ENCODE measurements at places on chromosomes 16 and 17. TPM values are rescaled to one million over a fixed set of nuclear protein-coding genes. Genes with fewer than 3 reads are reported as not detected.

The SLC52A1 gene
- total RNA-seq = 0.15 TPM

The ICAM2 gene
- 19.9 TPM for total RNA-seq

The SPN gene
- 0.72 TPM for total RNA-seq

- H3K4me1 ChIP-seq = no peaks in the 10 kb centered on the region
- no peak for DNase-seq
- no peak overlapping the region for H3K4me3 ChIP-seq
- no peak overlapping the region for H3K27ac ChIP-seq
- no peaks in the 10 kb centered on the region for H3K36me3 ChIP-seq
Observed at GRCh38 chr17:28151001-28151400, 108.5 kb downstream of the NLK start.

DNA sequence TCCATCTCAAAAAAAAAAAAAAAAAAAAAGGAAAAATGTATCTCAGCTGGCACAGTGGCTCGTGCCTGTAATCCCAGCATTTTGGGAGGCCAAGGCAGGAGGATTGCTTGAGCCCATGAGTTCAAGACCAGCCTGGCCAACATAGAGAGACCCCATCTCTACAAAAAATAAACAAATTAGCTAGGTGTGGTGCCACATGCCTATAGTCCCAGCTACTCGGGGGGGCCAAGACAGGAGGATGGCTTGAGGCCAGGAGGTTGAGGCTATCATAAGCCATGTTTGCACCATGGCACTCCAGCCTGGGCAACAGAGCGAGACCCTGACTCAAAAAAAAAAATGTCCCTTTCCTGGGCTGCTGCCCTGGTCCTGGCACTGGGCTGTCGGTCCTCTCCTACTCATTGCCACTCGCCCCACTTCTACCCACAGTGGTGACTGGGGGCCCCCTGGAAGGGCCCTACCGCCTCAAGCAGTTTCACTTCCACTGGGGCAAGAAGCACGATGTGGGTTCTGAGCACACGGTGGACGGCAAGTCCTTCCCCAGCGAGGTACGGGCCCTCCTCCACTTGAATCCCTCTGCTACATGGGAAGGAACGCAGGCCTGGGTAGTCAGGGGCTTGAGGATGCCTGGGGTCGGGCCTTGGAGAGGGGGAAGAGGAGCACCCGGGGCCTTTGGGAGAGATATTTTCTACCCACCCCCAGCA is 6.1 kb downstream of the CA7 start:
- no peaks in the 10 kb centered on the region for H3K36me3 ChIP-seq
- H3K27me3 ChIP-seq = no peaks in the 10 kb centered on the region
- no peak overlapping the region for H3K4me3 ChIP-seq
- no peak overlapping the region for H3K27ac ChIP-seq
- no peak for DNase-seq

DNA sequence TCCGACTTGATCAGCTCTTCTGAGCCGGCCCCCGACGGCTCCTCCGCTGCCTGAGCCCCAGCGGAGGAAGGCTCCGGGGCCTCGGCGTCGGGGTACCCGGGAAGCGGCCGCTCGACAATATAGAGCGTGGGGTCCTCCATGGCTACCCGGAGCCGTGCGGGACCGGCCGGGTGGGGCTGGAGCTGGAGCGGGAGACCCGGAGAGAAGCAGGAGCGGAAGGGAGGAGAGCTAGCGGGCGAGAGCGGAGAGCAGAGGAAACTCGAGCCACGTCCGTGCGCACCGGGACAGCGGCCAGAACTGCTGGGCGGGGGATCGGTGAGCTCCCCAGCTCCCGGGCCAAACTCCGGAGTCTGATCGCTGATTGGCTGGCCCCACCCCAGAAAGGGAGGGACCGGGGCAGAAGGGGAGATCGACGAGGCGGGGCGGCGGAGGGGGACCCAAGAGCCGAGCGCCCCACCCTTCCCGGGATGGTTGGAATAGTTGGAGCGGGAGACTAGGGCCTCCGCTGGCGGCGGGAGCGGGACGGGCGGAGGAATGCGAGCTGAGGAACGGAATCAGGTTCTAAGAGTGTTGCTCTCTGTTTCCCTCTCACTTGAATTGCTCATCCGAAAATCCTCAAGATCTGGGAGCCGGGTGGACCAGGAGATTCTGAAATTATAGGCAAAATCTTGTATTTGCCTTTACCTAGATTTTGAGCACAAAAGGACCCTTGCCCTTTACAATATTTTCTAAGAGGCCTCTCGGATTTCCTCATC is at the start of gene CAVIN1:
TSS of gene CAVIN1 (minus strand) at position 299 of the 755 bp plus-strand sequence. CDS start at position 140, 159 bp downstream.
- peak; percentile 100 for DNase-seq
- no peaks in the 10 kb centered on the region for H3K36me3 ChIP-seq
- H3K27me3 ChIP-seq = no peaks in the 10 kb centered on the region
- H3K27ac ChIP-seq = peak within 1 kb of the TSS; percentile 78
- H3K4me3 ChIP-seq = peak within 1 kb of the TSS; percentile 96
- peaks cover 5% of the 10 kb centered on the region for H3K4me1 ChIP-seq

DNA sequence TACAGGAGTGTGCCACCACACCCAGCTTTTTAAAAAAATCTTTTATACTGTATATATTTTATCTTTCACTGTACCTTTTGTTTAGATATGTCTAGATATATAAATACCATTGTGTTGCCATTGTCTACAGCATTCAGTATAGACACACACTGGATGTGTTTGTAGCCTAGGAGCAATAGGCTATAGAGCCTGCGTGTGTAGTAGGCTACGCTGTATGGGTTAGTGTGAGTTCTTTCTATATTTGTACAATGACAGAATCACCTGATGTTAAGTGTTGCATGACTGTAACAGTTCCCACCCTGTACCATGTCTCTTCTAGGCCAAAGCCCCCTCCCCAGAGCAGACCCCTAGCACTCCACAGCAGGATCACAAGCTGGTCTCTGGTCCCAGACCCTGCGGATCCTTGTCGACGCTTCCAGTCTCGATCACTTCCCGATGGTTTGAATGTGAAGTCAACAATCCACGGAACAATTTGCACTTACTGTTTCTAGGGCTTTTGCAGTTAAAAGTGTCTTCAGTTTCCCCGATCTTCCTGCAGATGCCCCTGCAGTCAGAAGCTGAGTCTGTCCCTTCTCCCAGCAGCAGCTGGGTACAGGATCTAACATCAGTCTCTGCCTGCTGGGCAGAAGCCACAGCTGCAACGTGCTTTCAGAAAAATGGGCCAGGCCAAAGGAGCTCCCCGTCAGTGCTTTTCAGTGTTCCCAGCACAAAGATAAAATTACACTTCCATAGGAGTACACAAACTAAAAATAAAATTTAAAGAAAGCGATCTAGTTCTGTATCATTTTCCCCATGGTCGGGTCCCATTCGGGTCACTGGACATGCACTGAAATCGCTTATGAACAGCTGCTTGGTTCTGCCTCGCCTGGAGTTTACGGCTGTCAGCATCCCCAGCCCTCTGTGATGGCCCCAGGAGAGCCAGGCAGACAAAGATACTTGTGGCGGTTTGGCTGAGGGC is 35.4 kb downstream of the ADAM11 start:
- H3K36me3 ChIP-seq = no peaks in the 10 kb centered on the region
- H3K4me1 ChIP-seq = no peaks in the 10 kb centered on the region
- H3K27me3 ChIP-seq = no peaks in the 10 kb centered on the region
- no peak for DNase-seq

- DNase-seq = no peak
- H3K27ac ChIP-seq = no peak overlapping the region
- no peak overlapping the region for H3K4me3 ChIP-seq
- H3K36me3 ChIP-seq = no peaks in the 10 kb centered on the region
Observed at GRCh38 chr16:3328643-3329042, 23.3 kb downstream of the ZNF75A start.

- H3K4me1 ChIP-seq = no peaks in the 10 kb centered on the region
- DNase-seq = no peak
- H3K36me3 ChIP-seq = no peaks in the 10 kb centered on the region
- H3K27me3 ChIP-seq = no peaks in the 10 kb centered on the region
- no peak overlapping the region for H3K27ac ChIP-seq
Observed at GRCh38 chr17:37458805-37459204, 30.9 kb upstream of the DUSP14 start.

GRCh38 chr17:55286681-55287589 is 22.2 kb downstream of the HLF start:
- H3K36me3 ChIP-seq = no peaks in the 10 kb centered on the region
- H3K4me1 ChIP-seq = peaks cover 38% of the 10 kb centered on the region
- peak overlapping the region; percentile 13 for H3K27ac ChIP-seq
- DNase-seq = no peak
